Activated CD8-positive, alpha-beta memory T cell treated with anti-CD3 and anti-CD28 coated beads for 1 hour (primary cell): ENCODE measurements at places on chromosomes 3 and 15.
A peak's percentile ranks its signal among the peaks of the same experiment; 100 is the strongest.

DNA sequence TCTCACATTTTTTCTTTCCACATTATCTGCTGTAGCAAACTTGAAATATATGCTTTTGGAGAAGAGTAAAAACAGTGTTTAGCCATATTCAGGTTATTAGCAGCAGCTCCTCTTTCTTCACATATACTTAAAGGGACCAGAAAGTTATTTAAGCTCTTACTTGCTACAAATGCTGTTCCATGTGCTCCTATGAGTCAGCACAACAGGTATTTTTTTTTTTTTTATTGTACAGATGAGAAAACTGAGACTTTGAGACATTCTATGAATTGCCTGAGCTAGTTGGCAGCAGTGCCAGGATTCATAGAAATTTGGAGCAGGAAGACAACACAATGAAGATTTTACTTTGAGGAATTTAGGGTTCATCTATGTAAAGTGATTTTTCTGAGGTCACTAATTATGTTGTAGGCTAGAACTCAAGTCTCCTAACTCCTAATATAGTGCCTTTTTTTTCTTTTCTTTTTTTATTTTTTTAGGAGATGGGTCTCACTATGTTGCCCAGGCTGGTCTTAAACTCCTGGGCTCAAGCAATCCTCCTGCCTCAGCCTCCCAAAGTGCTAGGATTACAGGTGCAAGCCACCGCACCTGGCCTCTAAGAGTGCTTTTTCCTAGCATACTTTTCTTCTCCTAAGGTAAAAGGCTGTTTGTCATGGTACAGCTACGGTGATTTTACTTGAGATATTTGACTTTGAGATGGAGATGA is 23.6 kb downstream of the SETD5 start:
- DNase-seq: no peak

- DNase-seq: no peak
Observed at GRCh38 chr15:56795502-56795901, 62.2 kb upstream of the ZNF280D start.

GRCh38 chr3:153087595-153088566 is 74.1 kb upstream of the RAP2B start:
- DNase-seq: no peak

GRCh38 chr3:73549051-73549600 is 75.6 kb downstream of the PDZRN3 start:
- DNase-seq: no peak

GRCh38 chr15:40344631-40345120 is 3.9 kb upstream of the CCDC9B start:
- DNase-seq: peak; percentile 51

DNA sequence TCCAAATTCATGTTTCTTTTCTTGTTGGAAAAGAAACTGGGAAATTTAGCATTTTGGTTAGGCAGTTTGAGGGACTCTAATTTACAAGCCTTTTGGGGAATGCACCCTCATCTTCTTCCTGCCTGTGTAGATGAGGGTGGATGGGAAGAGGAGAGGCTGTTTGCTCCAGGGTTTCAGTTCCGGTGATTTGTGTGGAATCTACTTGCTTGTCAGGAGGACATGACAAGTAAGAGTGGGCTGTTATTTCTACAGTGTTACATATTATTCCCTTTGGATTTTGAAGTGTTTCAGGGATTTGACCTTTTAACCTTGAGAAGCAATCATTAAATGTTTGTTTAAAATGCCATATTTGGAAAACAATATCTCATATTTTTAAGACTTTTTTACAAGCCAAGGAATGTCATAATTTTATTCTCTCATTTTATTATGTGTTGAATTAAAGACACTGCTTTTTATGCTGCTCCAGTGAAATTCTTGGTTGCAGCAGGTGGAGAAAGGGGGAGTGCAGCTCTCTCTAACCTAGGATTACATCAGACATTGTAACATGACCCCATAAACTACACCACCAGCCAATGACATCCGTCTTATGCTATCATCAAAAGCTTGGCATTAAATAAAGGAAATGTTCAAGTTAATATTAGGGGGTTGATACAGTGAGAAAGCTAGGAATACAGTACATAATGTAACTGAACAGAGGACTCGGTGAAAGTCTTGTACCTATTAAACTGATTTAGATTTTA is 30.2 kb downstream of the PLAAT1 start:
- no peak for DNase-seq

- no peak for DNase-seq
Observed at GRCh38 chr3:45227946-45228345, 1.9 kb upstream of the TMEM158 start.

- DNase-seq: no peak
Observed at GRCh38 chr3:156819842-156820691, 6.1 kb upstream of the LEKR1 start.

DNA sequence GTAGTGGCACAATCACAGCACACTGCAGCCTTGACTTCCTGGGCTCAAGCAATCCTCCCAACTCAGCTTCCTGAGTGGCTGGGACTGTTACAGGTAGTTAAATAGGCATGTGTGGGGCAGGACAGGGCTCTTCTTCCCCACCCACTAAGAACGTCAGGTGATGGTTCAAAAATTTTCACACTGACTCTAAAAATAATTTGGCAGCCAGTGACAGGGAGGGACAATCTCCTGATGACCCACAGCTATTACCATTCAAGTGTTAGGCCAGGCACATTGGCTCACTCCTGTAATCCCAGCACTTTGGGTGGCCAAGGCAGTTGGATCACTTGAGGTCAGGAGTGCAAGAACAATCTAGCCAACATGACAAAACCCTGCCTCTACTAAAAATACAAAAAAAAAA is 12.2 kb upstream of the TRMT10C start:
- DNase-seq: no peak

DNA sequence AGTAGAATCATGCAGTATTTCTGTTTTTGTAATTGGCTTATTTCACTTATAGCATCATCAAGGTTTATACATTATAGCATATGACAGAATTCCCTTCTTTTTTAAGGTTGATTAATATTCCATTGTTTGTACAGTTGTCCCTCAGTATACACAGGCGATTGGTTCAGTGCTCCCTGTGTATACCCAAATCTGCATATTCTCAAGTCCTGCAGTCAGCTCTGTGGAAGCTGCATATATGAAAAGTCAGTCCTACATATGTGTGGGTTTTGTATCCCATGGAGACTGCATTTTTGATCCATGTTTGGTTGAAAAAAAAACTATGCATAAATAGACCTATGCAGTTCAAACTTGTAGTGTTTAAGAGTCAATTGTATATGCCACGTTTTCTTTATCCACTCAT is 127.7 kb downstream of the ISL2 start:
- DNase-seq: no peak

DNA sequence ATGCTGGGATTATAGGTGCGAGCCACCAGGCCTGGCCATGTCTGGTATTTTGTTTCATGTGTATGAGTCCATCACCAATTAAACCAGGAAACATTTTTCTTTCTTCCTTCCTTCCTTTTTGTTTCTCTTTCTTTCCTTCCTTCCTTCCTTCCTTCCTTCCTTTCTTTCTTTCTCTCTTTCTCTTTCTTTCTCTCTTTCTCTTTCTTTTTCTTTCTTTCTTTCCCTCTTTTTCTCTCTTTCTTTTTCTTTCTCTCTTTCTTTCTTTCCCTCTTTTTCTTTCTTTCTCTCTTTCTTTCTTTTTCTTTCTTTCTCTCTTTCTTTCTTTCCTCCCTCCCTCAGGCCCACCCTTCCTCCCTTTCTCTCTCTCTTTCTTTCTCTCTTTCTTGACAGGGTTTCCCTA is 83.4 kb downstream of the SLC9A9 start:
- DNase-seq: no peak

DNA sequence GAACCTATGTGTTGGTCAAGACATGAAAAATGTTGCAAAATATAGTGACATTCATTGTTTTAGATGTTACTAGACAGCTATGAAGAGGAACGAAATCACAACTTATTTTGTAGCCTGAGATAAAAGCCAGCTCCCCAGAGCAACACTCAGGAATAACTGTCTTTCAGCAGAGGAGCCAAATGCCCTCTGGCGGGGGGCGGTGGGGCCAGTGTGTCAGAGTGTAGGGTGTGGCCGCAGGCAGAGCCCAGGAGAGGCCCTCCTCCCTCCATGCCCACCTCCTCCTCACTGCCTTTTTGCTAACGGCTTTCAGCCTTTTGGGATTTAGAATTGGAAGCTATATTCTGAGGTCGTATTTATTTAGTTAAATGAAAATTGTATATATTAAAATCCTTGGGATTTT is 16.9 kb downstream of the APOD start:
- DNase-seq: no peak

- DNase-seq: no peak
Observed at GRCh38 chr15:60485365-60486055, 6.6 kb upstream of the ICE2 start.

DNA sequence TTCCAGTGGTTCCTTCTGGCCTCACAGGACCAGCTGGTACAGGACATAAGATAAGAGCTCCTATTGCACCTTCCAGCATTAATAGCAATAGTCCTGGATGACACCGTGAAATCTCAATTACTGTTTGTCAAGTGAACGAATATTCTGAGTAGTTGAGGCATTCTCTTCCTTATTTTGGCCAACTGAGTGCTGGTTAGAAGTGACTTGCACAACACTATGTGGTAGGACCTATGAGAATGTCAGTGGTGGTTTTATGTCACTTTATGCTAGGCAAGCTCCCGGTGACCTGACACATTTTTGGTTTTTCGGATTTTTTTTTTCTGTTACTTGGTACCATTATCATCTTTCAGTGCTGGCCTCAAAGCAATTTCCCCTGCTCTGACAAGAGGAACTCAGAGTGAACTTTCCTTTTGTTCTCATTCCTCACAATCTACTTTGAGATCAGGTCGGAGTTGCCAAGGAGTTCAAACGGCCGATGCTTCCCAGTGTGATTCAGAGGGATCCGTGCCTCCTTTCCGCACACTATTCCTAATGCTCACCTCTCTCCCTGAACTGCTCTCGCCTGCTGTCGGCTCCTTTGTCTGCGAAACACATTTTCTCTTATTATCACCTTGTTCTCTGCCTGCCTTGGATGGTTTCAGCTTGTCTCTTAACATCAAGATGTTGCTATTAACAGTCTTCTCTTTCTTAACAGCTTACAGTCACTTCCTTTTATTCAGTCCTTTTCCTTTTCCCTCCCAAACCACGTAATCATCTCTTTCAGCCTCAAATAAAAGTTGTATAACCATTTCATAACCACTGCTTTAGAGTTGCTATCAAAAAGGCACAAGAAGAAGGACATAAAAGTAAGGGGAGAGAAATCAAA is 35.8 kb downstream of the QTRT2 start:
- DNase-seq: no peak

- DNase-seq: no peak
Observed at GRCh38 chr3:191283400-191283799, 45.8 kb upstream of the CCDC50 start.

DNA sequence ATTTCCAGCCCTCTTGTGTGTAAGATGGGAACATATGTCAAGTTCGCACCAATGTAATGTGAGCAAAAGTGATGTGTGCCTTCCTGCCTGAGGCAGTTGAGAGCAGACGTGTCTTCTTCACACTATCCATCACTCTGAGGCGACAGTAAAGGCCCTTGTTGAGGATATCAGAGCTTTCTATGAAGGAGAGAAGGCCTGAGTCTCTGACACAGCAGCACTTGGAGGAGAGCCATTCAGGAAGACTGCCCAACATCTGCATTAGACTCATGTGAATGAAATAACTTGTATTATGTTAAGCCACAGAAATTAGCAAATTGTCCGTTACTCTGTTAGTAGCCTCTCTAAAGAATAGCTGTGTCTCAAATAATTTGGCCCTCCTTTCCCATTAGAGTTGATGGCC is 108.8 kb upstream of the CCDC54 start:
- DNase-seq: no peak

DNA sequence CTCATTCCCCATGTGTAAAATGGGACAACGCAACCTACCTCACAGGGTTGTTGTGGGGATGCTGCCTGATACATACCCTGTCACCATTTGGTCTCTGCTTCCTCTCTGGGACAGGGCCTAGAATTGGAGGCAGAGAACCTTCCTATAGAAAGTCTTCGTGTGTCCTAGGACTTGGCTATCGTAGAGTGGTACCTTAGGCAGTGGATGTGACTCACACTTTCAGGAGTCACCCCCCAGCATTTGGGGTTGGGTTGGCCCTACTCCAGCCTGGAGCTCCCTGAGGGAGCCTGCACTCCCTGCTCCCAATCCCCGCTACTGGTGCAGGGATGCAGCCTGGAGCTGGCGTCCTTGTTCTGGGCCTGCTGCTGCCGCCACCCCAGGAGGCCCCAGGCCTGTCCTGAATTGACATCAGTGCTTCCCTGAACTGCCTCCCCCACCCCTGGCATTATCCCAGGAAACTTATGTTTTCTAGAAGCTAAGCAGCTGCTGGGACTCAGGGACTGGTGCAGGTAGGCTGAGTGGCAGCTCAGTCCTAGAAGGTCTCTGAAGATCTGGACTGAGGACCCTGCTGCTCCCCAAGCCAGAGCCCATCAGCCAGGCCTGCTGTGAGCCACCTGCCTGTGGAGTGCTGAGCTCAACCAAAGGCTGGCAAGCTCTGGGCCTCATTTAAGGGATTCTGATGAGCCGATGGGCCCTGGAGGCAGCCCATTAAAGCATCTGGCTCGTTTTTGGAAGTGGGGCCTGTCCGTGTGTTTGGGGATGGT is 9.9 kb downstream of the C15orf39 start:
- DNase-seq: no peak

GRCh38 chr15:69417581-69417980 is 3.4 kb downstream of the KIF23 start:
- no peak for DNase-seq

DNA sequence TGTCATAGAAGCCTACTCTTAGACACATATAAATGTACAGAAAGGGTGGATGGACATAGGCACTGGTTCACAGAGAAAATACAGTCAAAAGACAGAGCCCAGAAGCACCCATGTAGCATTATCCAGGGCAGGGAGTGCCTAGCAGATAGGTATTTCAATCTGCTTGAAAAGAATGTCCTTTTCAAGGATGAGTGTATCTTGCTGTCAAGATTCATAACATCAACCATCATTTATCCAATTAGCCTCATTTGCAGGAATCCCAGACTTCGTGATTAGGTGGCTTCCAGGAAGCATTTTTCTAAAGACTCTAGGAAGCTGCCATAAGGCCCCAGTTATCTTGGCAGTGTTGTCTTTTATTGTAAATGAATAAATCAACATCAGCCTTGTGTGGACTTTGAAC is 55.6 kb downstream of the SCN11A start:
- DNase-seq: no peak

- no peak for DNase-seq
Observed at GRCh38 chr3:146065573-146066006, 95.4 kb downstream of the PLOD2 start.

DNA sequence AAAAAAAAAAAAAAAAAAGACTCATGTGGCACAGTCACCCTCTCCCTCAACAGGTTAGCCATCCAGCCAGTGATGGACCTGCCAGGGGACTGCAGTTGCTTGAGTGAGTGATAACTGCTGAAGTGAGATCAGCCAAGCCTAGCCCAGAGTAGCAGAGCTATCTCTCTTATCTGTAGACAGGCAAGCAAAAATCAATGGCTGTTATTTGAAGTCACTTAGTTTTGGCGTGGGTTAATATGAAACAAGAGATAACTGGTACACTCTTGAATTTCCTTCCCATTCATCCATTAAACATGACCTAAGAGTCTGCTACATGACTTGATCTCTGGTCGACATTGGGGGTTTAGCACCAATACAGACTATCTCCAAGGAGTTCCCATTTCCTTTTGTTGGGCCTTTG is 51.2 kb upstream of the TNIK start:
- no peak for DNase-seq

GRCh38 chr3:25142609-25143355 is 285.3 kb upstream of the RARB start:
- no peak for DNase-seq

GRCh38 chr15:90151989-90152645 is 49.0 kb upstream of the SEMA4B start:
- DNase-seq: no peak

GRCh38 chr15:64574301-64575017 is 114.1 kb downstream of the ZNF609 start:
- no peak for DNase-seq

GRCh38 chr15:78216276-78217104 is 17.9 kb downstream of the ACSBG1 start:
- DNase-seq: no peak
